Stimulated activated CD8-positive, alpha-beta memory T cell treated with anti-CD3 and anti-CD28 coated beads, Interleukin-7, amount 100 ng/mL, for 1 hour (primary cell): ENCODE measurements at places on chromosomes 2 and 18.

GRCh38 chr18:23721696-23722480 lies 32.6 kb downstream of the LAMA3 start:
- no peak for DNase-seq

- no peak for DNase-seq
Measured at GRCh38 chr18:55275039-55275901, 312.7 kb downstream of the TCF4 start.

GRCh38 chr18:3869848-3870247 lies 419.9 kb downstream of the TGIF1 start:
- DNase-seq, result no peak

DNA sequence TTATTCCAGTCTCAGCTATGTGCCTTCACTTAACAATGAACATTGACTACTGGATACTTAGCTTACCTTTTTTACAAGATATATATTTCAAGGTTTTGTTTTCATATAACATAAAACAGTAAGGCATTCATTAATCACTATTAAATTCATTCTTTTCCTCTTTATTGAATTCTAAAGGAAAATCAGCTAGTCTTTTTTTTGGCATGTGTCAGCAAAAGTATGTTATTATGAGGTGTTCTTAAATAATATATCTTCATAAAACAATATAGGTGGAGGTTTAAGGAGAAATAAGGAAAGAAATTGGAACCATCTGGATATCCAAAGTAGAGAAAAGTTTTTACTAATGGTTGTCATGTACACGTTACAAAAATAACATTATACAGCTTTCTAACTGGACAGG lies 472.6 kb downstream of the ARHGAP15 start:
- DNase-seq, result no peak

DNA sequence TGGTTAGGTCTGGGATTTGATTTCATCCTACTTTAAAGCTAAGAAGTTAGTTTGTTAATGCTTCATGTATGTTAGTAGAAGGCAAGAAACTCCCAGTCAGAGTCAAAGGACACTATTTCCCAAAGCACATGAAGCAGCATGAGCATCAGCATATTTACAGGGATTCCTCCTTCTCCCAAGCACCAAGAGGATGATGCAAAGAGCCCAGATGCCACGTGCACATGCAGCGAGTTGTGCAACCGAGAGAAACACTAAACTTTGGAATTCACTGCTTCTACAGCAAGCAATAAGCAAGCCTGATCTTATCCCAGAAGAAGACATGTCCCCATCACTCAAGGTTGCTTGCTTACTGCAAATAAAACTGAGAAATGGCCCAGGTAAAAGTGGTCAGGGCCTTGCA lies 32.5 kb downstream of the CPO start:
- no peak for DNase-seq

GRCh38 chr2:230669386-230669950 lies 43.2 kb upstream of the CAB39 start:
- no peak for DNase-seq

GRCh38 chr2:189086250-189086649 lies 93.3 kb downstream of the COL5A2 start:
- no peak for DNase-seq

DNA sequence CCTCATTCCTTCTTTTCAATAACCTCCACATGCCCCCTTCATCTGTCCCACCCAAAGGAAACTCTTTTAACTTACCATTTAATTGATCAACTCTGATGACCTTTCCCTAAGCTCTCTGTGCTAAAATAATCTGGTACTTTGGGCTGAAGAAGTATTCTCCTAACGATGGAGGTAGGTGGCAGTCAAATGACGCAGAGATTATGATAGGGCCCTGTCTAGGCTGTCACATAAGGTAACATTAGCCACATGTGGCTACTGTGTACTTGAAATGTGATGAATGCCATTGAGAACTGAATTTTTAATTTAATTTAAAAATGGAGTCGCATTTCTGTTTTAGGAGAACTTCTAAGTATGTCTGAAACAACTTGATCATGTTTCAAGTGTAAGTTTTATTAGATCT lies 140.5 kb upstream of the TNP1 start:
- no peak for DNase-seq

- no peak for DNase-seq
Measured at GRCh38 chr18:21444465-21445212, 155.9 kb downstream of the ESCO1 start.

DNA sequence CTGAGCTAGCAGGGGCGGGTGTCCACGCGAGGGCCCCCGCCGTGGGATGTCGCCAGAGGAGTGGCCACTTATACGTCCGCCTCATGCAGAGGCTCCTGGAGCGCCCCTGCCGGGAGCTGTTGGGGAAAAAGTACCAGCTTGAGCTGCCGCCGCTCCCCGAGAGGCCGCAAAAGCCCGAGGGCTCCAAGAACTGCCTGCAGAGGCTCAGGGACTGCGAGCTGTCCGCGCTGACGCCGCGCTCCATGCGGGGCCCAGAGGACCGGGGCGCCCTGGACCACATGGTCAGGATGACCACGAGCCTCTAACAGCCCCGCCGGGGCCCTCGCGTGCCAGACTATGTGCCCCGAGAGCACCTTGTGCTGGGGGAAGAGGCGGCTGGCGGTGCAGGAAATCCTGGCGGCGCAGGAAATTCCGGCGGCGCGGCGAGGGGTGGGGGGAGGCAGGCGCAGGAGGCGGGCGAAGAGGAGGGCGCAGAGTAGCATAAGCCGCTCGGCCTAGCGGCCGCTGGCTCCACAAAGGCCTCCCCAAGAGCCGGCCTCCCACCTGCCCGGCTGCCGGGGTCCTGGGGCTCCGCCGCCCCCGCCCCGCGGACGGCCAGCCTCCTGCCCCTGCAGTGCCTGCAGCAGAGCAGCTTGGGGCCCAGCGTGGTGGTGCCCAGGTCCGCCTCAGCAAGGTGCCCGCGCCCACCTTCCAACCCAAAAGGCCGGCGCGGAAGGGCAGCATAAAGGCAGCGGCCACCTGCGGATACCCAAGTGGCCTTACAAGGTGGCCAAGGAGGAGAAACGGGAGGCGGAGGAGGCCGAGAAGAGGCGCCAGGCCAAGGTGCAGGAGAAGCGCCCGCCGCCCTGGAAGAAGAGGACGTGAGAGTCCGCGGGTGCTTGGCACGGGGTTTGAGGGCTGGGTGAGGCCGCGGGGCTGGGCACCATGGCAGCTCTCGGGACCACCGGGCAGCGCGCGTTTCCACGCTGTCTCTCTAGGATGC lies 42.1 kb upstream of the TRIM43B start:
- no peak for DNase-seq

DNA sequence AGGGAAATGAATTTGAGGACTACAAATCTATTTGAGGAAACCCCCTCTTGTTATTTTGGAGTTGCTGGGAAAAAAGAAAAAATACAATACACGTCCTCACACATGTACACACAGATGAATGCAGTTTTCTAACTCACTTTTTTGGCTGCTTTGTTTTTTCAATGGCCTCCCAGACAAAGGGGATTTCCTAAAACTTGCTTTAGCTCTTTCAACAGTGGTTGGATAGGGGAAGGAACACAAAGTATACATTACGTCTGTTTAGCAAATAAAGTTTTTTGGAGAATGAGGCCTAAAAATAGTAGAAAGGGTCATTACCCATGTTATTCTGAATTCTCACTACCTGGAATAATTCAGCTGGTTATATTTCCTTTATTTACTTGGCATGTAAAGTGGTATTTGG lies 125.3 kb upstream of the ITGB6 start:
- DNase-seq, result no peak

DNA sequence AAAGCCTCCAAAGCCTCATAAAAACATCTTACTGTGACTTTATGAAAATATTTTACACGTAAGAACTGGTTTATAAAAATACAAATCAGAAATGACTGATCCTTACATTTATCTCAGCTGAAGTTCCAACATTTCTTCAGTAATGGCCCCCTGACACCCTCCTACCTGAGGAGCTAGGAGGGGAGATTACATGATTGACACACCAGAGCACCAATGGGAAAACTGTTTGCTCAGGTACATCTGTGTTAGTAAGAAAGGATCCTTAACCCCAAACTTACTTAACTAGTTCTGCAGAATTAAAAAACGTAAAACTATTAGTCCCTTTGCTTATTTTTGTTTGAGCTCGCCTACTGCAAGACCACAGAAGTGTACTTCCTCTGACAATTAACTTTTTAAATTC lies 27.0 kb downstream of the ENOSF1 start:
- DNase-seq, result no peak

GRCh38 chr18:23248826-23249225 lies 113.5 kb downstream of the CABLES1 start:
- no peak for DNase-seq
